ENCODE measurements at places on chromosomes 13 and 19.

DNA sequence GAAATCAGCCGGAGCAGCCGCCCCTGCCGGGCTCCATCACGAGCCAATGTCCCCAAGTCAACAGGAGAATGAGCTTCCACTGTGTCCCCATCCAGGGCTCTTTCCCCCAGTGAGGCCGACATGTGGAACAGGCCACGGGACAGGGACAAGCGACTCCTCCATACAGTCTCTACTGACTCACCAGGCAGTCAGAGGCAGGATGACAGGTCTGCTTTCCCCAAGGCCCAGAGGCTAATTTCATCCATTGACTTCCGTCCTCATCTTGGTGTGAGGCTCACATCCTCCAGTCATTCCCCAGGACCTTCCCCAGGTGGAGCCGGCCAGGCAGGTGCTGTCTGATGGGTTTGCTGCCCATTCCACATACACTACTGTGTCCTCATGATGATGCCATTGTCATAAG is 3.5 kb downstream of the CEACAM6 start:
- DNase-seq, result no peak

GRCh38 chr19:49808711-49809159 is 4.4 kb downstream of the FUZ start:
- peak; percentile 65 for DNase-seq

GRCh38 chr19:31316201-31316951 is 32.9 kb downstream of the TSHZ3 start:
- no peak for DNase-seq

DNA sequence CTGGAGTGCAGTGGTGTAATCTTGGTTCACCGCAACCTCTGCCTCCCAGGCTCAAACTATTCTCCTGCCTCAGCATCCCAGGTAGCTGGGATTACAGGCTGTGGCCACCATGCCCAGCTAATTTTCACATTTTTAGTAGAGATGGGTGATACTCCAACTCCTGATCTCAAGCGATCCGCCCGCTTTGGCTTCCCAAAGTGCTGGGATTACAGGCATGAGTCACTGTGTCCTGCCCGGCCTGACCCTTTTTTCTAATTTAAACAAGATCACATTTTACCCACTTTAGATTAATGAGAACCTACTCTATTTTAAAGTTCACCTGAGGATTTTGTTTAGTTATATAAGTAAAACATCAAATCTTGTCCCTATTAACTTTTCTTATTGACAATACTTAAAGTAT is 91.8 kb upstream of the POSTN start:
- no peak for DNase-seq

DNA sequence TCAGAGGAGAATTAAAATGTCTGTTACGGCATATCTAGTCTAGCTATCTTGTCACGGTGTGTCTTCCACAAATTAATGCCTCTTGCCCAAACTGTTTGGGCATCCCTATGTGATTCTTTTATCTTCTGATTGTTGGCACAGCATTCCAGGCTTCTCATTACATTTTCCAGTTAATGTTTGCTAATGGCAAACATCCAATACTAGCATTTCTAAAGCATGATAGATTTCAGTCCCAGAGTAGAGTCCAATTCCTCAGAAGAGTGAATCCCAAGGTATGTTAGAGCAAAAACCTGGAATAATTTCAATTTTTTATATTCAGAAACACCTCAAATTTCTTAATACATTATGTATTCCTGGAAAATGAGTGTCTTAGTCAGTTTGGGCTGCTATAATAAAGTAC is 684.5 kb upstream of the SLITRK1 start:
- no peak for DNase-seq

- DNase-seq, result no peak
Measured at GRCh38 chr13:51457086-51457815, 4.4 kb upstream of the INTS6 start.

GRCh38 chr19:49019242-49019932 is 2.5 kb upstream of the LHB start:
- peak; percentile 30 for DNase-seq

DNA sequence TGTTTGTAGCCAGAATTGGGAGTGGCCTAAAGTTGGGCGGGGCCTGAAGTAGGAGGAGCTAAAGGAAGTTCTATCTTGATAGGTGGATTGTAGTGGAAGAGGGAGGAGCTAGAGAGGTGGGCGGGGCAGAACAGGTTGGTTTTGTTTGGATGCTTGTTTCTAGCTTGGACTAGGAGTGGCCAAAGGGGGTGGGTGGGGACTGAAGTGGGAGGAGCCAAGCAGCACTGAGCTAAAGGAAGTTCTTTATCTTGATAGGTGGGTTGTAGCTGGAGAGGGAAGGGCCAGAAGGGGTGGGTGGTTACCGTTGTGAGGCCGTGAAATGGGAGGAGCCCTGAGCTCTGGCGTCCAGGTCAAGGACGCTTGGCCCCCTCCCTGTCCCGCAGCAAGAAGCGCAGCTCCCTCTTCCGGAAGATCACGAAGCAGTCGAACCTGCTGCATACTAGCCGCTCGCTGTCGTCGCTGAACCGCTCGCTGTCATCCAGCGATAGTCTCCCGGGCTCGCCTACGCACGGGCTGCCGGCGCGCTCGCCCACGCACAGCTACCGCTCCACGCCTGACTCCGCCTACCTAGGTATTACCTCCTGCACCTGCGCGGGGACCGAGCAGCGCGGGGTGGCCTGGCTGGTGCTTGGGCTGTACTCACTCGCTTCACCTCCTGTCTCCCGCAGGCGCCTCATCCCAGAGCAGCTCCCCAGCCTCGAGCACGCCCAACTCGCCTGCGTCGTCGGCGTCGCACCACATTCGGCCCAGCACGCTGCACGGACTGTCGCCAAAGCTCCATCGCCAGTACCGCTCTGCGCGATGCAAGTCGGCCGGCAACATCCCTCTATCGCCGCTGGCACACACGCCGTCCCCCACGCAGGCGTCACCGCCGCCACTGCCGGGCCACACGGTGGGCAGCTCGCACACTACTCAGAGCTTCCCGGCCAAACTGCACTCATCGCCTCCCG is 8.0 kb downstream of the DNASE2 start:
- no peak for DNase-seq
